ENCODE measurements at places on chromosomes 1 and 21.
A peak's percentile ranks its signal among the peaks of the same experiment; 100 is the strongest.

DNA sequence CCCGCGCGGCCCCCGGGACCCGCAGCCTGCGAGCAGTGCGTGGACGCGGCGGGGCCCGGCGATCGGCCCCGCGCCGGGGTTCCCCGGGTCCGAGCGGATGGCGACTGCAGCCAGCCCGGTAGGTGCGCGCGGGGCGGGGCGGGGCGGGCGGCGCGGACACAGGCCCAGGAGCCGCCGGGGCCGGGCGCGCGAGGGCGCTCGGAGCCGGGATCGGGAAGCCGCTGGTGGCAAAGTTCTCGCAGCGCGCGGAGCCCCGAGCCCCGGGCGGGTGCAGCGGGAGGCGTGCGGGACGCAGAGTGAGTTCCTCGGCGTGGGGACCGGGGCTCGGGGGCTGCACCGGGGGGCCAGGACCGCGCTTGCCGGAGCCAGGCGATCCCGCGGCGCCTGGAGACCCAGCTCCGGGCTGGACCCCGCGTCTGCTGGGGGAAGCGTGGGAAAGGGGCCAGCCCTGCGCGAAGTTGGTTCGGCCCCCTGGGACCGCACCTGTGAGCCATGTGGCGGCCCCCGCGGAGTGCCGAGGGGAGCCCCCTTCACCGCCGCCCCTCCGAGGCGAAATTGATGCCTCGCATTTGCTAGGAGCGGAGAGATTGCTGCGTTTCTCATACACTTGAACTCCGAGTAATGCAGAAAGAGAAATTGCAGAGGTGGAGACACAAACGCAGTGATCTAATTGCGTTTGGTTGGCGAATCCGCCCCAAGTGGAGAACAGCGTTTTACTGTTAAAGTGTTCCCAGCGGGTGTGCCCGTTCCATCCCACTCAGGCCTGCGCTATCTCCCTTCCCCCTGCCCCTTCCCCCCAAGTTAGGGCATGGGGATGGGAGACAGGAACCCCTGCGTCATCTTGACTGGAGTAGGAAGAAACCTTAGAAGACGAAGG lies 228.9 kb upstream of the TMEM51 start:
- peak; percentile 40 for DNase-seq

DNA sequence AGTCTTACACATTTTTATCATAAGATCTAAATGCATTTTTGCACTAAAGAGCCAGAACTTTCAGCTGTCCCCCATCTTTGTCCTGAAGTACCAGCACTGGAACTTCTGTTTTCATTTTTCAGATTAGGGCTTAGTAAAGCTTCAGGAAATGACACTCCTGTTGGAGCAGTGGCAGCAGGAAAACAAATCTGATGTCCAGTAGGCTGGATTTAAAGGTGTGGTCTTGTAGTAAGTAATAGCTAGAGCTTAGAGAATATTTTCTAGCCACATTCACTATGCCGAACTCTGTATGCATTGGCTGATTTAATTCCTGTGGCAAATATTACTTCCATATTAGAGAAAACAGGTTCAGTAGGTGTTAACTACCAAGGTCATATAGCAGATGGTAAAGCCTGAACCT lies 103.6 kb downstream of the PTBP2 start:
- no peak for DNase-seq

- DNase-seq, result no peak
Measured at GRCh38 chr1:23801338-23801748, 789 bp upstream of the GALE start.

GRCh38 chr1:184152434-184152898 lies 100.9 kb downstream of the TSEN15 start:
- DNase-seq, result no peak

DNA sequence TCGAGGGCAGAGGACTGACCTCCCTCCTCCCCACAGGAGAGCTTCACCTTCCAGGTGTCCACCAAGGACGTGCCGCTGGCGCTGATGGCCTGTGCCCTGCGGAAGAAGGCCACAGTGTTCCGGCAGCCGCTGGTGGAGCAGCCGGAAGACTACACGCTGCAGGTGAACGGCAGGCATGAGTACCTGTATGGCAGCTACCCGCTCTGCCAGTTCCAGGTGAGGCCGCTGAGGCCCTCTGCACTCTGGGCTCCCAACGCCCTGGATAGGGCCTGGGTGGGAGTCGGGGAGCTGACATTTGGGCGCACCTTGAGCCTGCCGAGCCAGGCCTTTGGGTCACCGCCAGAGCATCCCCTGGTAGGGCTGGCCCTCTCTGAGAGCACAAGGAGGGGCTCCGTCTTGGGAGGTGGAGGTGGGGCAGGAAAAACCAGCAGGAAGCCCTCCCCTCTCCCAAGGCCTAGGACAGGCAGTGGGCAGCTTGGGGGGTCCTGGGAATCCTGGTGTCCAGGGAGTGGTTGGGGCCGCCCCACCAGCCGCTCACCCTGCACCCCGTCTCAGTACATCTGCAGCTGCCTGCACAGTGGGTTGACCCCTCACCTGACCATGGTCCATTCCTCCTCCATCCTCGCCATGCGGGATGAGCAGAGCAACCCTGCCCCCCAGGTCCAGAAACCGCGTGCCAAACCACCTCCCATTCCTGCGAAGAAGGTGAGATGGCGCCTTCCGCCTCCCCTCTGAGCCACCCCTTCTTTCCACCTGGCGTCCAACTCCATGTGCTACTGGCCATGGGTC lies 65.1 kb downstream of the PIK3CD start:
- DNase-seq, result peak; percentile 63

GRCh38 chr1:150955280-150955679 lies 19.4 kb downstream of the CERS2 start:
- no peak for DNase-seq

- no peak for DNase-seq
Measured at GRCh38 chr1:119115736-119116135, 24.7 kb downstream of the WARS2 start.

GRCh38 chr1:41520951-41521752 lies 36.7 kb upstream of the EDN2 start:
- DNase-seq, result no peak

DNA sequence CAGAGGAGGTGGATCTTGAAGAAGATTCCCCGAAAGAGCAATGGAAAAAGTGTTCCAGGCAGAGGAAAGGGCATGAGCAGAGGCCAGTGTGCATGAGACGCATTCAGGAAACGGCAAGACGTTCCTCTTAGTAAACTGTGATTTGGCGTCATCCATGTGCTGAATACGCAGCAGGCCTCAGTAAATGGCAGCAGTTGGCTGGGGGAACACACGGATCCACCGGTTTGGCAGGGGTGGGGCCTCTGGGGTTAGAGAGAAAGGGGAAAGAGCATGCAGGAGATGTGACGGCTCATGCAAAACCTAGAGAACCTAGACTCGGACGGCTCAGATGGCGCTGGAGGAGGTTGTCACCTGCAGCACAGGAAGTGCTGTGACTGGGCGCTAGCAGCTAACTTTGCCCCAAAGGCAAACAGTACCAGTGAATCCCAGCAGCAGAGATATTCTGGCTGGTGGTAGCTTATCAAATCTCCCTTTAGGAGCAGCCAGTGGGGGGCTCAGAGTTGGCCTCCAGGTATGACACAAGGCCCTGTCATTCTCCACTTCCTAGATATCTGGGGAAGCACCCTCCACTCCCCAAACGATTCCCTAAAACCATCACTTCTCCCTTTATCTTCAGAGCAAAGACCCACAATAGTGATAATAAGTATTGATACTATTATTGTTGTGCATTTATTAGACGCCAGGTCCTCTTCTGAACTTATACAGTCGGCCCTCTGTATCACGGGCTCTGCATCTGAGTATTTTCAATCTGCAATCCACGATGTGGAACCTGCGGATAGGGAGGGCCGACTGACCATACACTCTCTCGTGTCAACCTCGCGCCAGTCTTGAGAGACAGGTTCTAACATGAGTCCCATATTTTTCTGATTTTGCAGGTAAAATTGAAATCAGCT lies 7.6 kb downstream of the LAPTM5 start:
- peak; percentile 68 for DNase-seq

- no peak for DNase-seq
Measured at GRCh38 chr21:35372201-35372600, 323.1 kb upstream of the RUNX1 start.

DNA sequence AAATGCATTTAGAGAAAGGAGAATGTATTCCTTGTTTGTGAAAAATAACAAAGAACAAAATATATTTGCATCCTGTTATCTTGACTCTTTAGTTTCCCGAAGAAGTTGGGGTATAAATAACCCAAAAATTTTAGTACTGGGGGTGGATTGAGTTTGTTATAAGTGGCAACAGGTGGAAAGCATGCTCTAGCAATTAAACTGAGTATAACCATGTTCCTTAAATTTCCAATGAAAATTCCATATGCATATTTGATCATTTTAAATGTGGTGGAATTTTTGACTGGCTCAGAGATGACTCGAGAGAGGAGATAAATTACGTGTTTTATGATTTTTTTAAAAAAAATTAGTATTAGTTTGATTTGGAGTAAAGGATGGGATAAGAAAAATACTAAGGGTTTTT lies 348.9 kb downstream of the TGFB2 start:
- DNase-seq, result no peak

DNA sequence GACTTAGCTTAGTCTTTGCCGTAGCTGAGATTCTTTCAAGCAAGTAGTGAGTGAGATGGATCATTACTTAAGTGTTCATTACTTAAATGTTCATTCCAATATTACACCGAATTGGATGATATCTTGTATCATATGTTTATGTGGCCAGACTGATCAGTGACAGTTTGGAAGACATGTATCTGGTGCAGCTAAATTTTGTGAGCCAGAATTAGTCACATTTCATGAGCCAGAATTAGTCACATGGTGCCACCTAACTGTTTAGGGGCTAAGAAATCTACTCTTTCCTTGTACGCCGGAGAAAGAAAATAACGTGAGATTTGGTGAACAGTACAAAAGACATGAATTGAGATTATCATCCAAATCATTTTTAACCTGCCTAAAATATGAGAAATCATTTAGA lies 355.6 kb downstream of the USP25 start:
- DNase-seq, result no peak

GRCh38 chr1:115558275-115558674 lies 83.5 kb upstream of the VANGL1 start:
- DNase-seq, result no peak

DNA sequence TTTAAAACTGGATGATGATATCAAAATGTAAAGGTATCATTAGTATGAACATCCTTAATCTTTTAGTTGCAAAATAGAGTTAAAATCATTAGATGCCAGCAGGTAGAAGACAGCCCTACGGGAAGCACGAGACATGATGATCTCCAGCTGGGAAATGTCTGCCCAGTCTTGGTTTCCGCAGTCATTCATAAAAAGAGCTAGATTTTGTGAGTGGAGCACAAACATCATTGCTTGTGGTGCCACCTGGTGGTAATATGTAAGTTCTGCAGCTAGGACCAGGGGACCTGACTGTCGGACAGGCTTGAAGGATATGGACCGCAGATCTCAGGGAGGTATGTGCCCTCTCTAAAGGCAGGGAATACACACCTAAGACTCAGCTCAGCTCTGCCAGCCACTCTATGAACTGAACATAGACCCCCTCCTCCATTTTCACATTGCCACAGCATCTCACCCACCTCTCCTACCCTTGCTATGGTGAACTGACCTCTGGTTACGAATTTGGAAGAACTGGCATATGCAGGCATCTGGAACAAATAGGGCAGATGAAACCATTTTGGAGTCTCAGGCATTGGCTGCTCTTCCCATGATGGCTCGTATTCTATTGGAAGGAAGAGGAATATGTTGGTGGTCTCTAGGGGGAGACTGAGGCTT lies 9.2 kb downstream of the FCMR start:
- peak; percentile 77 for DNase-seq
